K562 (cell line): ENCODE measurements at places on chromosomes 6 and 20.
A peak's percentile ranks its signal among the peaks of the same experiment; 100 is the strongest.

GRCh38 chr6:30044630-30045029 lies 16.4 kb upstream of the POLR1H start:
- DNase-seq: no peak

GRCh38 chr6:52307900-52308372 lies 23.4 kb upstream of the MCM3 start:
- DNase-seq: no peak

GRCh38 chr6:42459888-42460287 lies 8.2 kb upstream of the TRERF1 start:
- no peak for DNase-seq

GRCh38 chr6:33430991-33431879 lies 11.4 kb downstream of the SYNGAP1 start:
- DNase-seq: peak; percentile 89

DNA sequence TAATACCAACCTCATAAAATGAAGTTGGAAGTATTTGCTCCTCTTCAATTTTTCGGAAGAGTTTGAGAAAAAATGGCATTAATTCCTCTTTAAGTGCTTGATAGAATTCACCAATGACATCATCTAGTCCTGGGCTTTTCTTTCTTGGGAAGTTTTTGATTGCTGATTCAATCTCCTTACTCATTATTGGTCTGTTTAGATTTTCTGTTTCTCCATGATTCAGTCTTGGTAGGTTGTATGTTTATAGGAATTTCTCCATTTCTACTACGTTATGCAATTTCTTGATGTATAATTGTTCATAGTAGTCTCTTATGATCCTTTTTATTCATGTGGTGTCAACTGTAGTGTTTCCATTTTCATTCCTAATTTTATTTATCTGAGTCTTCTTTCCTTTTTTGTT lies 176.9 kb upstream of the PRND start:
- no peak for DNase-seq

GRCh38 chr6:104625536-104625935 lies 234.2 kb downstream of the HACE1 start:
- no peak for DNase-seq

- DNase-seq: no peak
Measured at GRCh38 chr6:89667872-89668556, 29.5 kb upstream of the LYRM2 start.

DNA sequence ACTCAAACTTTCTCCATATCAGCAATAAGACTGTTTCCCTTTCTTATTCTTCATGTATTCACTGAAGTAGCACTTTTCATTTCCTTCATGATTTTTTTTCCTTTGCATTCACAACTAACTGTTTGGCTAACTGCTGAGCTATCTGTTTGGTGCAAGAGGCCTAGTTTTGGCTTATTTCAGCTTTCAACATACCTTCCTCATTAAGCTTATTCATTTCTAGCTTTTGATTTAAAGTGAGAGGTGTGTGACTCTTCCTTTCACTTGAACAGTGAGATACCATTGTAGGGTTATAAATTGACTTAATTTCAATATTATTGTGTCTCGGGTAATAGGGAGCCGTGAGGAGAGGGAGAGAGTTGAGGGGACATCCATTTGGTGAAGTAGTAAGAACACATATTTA lies 262.0 kb upstream of the PREP start:
- DNase-seq: no peak

- DNase-seq: no peak
Measured at GRCh38 chr20:19974630-19975435, 42.3 kb upstream of the NAA20 start.

DNA sequence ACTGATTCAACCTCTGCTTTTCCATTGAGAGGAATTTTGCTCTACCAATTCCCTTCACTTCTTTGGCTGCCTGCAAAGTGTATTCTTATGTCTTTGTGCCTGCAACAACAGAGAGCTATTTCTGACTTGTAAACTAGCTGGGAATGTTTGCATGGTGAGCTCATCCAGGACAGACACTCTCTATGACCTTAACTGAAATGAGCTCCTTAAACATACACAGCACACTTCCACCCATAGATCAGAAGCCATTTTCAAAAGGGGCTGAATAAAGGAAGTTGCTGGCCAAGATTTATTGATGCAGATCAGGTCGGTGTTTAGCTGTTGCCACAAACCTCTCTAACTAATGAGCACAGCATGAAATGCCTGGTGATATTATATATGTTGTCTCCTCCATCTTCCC lies 377.7 kb downstream of the BTBD9 start:
- no peak for DNase-seq
